Fibroblast of lung (primary cell): ENCODE measurements at places on chromosomes 3 and 15. TPM values are rescaled to one million over a fixed set of nuclear protein-coding genes. Genes with fewer than 3 reads are reported as not detected.

DNA sequence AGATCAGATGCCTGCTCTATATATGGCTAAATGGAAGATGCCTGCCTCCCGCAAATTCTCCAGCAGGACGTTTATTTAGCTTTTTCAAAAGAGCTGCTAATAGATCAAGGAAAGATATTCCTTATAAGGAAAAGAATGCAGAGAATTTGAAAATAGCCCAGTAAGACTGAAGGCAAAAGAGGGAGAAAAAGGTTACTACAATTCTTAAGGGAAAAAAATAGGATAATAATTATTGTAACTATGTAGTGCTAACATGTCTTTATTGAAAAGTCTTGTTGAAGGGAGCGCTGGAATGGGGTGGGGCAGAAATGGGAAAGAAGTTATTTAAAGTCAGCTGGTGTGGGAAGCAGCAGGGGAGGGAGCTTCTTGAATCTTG is 2.9 kb downstream of the TPM1 start:
- peak overlapping the region; percentile 17 for H3K27ac ChIP-seq
- peak overlapping the region; percentile 80 for H3K4me3 ChIP-seq

DNA sequence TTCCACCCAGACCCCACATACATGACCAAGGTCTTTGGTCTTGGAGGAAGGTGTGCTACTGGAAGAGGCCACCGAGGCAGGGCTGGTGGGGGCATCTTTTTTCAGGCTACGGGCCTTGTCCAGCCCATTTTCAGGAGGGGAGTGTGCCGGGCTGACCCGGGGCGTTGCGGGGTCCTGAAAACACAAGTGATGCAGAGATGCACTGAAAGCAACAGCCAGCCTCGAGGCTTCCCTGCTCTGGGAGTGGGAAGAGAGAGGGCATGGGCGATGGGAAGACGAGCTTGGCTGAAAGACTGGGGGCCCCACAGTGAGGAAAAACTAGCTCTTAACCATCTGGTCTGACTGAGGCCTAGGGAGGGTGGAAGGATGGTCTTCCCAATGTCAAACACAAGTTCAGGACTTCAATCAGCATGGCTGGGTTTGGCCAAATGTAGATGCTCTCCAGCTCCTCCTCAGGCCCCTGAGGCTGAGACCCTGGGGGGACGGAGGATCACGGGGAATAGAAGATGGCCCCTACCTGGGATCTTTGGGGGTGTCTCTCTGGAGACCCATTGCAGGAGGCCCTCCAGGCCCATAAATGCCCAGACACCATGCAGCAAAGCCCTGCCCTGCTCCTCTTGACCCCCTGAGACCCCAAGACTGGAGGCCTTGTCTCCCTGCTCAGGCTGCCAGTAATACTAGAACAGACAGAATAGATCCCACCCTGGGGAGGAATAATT is 38.9 kb downstream of the TLE3 start:
- H3K27me3 ChIP-seq, result no peaks in the 10 kb centered on the region
- H3K27ac ChIP-seq, result no peak overlapping the region
- DNase-seq, result no peak
- H3K4me1 ChIP-seq, result peaks cover 13% of the 10 kb centered on the region

DNA sequence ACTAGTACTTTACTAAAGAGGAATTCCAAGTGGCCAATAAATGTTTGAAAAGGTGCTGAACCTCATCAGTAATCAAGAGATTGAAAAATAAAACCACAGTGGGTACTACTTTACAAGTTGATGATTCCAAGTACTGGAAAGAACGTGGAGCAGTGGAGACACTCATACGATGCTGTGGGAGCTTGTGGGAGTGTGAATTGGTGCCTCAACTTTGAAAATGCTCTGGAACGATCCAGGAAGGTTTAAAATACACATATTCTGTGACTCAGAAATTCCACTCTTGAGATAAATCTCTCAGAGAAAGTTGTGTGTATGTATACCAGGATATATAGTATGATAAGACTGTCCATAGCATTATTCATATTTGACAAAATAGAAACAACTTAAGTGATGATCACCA is 9.3 kb downstream of the LRCH3 start:
- no peaks in the 10 kb centered on the region for H3K36me3 ChIP-seq
- H3K4me1 ChIP-seq, result peaks cover 5% of the 10 kb centered on the region
- no peak overlapping the region for H3K4me3 ChIP-seq
- H3K27ac ChIP-seq, result no peak overlapping the region
- no peak for DNase-seq

Gene SLC12A1
- total RNA-seq, result not detected in 2 replicates

Gene MASP1
- total RNA-seq, result 56.2 and 328 TPM in 2 replicates

Gene GOLGA8K
- total RNA-seq, result under 0.01 and 0.17 TPM in 2 replicates

GRCh38 chr3:47583320-47584075 is 4.8 kb upstream of the CSPG5 start:
- DNase-seq, result no peak
- no peak overlapping the region for H3K4me3 ChIP-seq
- no peaks in the 10 kb centered on the region for H3K4me1 ChIP-seq
- no peak overlapping the region for H3K27ac ChIP-seq
- H3K27me3 ChIP-seq, result peaks cover 12% of the 10 kb centered on the region

Gene P3H2
- 4.6 and 20.5 TPM in 2 replicates for total RNA-seq

GRCh38 chr3:11021611-11022011 is 29.1 kb downstream of the SLC6A1 start:
- H3K27ac ChIP-seq, result no peak overlapping the region
- no peaks in the 10 kb centered on the region for H3K27me3 ChIP-seq

DNA sequence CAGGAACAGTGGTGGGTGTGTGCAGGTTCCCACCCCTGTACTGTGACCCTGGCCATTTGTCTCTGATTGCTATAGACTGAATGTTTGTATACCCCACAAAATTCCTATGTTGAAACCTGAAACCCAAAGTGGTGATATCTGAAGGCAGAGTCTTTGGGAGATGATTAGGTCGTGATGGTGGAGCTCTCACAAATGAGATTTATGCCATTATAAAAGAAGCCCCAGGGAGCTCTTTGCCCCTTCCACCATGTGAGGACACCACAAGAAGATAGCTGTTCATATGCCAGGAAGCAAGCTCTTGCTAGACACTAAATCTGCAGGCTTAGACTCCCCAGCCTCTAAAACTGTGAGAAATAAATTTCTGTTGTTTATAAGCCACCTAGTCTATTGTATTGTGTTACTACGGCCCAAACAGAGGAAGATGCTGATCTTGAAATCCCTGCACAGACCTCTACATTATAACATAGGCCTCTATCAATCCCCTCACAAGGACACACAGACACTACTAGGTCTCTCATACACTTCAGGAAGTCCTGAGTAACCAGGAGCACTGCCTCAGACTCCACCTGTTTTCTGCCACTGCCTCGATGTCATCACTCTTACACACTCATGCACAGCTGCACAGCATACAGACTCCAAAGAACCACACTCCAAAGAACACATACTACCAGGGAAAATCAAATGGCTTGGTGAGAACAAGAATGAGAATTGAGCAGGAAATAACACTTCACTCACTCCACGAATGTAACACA is 14.7 kb downstream of the IGSF11 start:
- H3K36me3 ChIP-seq, result no peaks in the 10 kb centered on the region
- no peak overlapping the region for H3K4me3 ChIP-seq
- H3K27ac ChIP-seq, result no peak overlapping the region

DNA sequence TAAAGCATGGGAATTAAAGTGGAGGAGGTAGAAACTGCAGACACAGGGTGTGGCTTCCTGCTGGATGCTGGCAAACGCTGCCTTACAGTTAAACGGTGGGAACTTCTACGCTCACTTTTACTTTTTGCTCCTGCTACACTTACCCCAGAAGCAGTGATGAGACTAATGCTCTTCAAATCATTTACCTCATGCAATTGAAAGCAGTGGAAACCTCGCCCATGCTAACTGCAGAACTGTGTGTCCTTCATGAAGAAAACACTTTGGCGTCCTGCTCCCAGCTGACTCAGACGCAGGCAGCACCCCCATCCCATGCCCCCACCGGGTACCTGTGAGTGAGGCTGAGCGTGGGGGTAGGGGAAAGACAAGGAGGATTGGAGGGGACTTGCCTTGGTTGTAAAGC is 31.8 kb downstream of the UPK1B start:
- H3K27me3 ChIP-seq, result no peaks in the 10 kb centered on the region
- no peak for DNase-seq
- no peak overlapping the region for H3K4me3 ChIP-seq
- no peaks in the 10 kb centered on the region for H3K4me1 ChIP-seq

- no peak for DNase-seq
- no peaks in the 10 kb centered on the region for H3K36me3 ChIP-seq
- H3K4me1 ChIP-seq, result no peaks in the 10 kb centered on the region
These were observed 78.3 kb downstream of the ASB7 start for GRCh38 chr15:100680726-100681125.

DNA sequence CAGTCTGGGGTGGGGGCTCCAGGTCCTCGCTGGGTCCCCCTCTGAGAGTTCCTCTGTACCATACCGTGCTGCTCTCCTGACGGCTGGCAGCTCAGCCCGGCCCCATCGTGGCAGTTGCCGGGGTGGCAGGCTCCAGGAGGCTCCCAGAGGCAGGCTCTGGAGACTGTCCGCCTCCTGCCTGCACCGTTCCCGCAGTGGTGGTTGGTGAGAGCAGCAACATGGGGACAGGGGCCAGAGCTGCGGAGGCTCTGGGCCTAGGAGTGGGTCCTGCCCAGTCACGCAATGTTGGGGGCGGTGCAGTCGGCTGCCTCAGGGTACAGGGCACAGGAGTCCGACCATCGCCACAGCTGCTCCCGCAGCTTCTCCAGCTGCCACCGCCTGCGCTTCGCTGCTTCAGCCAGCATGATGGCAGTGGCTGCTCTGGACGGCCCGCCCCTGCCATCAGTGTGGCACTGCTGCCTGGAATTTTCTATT is 492.7 kb downstream of the AGBL1 start:
- H3K36me3 ChIP-seq, result no peaks in the 10 kb centered on the region
- no peak overlapping the region for H3K27ac ChIP-seq
- H3K4me1 ChIP-seq, result no peaks in the 10 kb centered on the region
- no peaks in the 10 kb centered on the region for H3K27me3 ChIP-seq
- H3K4me3 ChIP-seq, result no peak overlapping the region

Gene RTP2
- not detected in 2 replicates for total RNA-seq

Gene GOLGA8J
- total RNA-seq, result under 0.01 TPM in 1 of 2 replicates, not detected in the other

Gene ACTRT3
- total RNA-seq, result 3.1 and 6.1 TPM in 2 replicates

- H3K4me1 ChIP-seq, result peaks cover 6% of the 10 kb centered on the region
- H3K4me3 ChIP-seq, result peak within 1 kb of the TSS; percentile 76
- H3K36me3 ChIP-seq, result no peaks in the 10 kb centered on the region
- peak within 1 kb of the TSS; percentile 83 for H3K27ac ChIP-seq
These were observed at the start of gene MRAS for GRCh38 chr3:138347960-138348753. Gene MRAS, plus strand, starts transcription at chr3:138348579. Its CDS starts 24,305 bp downstream, at chr3:138372884.

DNA sequence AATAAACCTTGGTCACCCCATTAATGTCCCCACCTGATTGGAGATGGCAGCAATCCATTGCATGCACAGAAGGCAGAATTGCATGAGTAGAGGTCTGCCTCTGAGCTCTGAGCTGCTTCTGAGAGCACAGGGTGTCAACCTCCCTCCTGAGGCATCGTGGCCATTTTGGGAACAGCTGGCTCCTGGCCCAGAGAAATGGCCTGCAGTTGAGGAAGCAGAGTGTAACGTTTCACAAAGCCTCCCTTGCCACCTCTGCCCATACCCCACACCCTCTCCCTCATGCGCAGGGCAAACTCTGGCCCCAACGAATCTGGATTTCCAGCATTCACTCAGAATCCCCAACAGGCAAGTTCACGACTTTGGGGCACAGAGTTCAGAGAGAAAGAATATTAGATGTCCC is 198.9 kb downstream of the ADAMTS9 start:
- H3K36me3 ChIP-seq, result no peaks in the 10 kb centered on the region
- H3K27me3 ChIP-seq, result peaks cover 33% of the 10 kb centered on the region
- H3K4me1 ChIP-seq, result peaks cover 2% of the 10 kb centered on the region
- H3K4me3 ChIP-seq, result no peak overlapping the region

GRCh38 chr3:114351123-114351821 is 57.4 kb downstream of the TIGIT start:
- H3K4me1 ChIP-seq, result no peaks in the 10 kb centered on the region
- no peak for DNase-seq
- no peak overlapping the region for H3K27ac ChIP-seq
- no peaks in the 10 kb centered on the region for H3K27me3 ChIP-seq
- no peak overlapping the region for H3K4me3 ChIP-seq

DNA sequence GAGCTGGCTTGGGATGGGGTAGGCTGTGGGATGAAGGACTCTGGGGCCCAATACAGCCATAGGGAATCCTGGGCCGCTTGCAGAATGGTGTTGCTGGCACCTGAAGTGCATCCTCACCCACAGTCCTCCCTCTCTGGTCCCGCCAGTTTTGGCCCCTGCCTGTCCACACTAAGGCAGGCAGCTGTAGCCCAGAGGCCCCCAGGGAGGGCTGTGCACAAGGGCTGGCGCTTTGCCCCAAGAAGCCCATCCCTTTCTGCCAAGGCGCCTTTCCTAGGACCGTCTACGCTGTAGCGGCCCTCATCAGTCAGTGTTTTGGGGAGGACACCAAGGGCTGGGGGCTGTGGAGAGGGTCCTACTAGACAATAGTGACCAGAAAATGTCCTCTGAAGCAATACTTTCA is 116.2 kb upstream of the ABHD17C start:
- peaks cover 30% of the 10 kb centered on the region for H3K36me3 ChIP-seq
- no peaks in the 10 kb centered on the region for H3K4me1 ChIP-seq
- no peaks in the 10 kb centered on the region for H3K27me3 ChIP-seq
- no peak overlapping the region for H3K27ac ChIP-seq
- no peak overlapping the region for H3K4me3 ChIP-seq

GRCh38 chr15:68578175-68578979 is 416 bp upstream of the CORO2B start:
- H3K27ac ChIP-seq, result peak overlapping the region; percentile 51
- H3K27me3 ChIP-seq, result peaks cover 4% of the 10 kb centered on the region
- H3K36me3 ChIP-seq, result no peaks in the 10 kb centered on the region
- peaks cover 9% of the 10 kb centered on the region for H3K4me1 ChIP-seq
- peak overlapping the region; percentile 82 for H3K4me3 ChIP-seq

DNA sequence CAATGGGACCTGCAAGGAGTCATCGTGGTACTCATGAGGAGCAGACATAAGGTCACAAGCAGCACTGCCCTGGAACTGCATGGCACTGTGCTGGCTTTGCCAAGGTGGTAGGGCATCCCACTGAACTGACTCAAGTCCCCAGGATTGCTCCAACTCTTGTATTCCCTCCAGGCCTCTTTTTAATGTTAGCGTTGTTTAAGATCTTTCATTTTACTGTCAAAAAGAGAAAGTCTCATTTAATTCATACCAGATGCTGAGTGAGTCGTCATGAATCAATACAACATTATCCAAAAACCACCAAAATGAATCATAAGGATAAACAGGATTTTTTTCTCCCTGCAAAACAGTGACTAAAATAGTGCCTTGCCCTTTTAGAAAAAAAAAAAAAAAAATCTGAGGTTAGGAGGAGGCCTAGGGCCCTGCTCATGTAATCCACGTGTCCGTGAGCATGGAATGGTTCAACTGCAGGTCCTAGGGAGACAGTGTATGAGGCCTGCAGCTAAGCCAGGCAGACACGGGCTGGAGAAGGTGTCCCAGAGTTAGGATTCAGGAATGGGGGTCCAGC is 36.7 kb upstream of the BLM start:
- no peaks in the 10 kb centered on the region for H3K36me3 ChIP-seq
- H3K4me1 ChIP-seq, result peaks cover 14% of the 10 kb centered on the region
- peak overlapping the region; percentile 86 for H3K27ac ChIP-seq
- H3K27me3 ChIP-seq, result no peaks in the 10 kb centered on the region
- H3K4me3 ChIP-seq, result no peak overlapping the region
- DNase-seq, result peak; percentile 98
